ENCODE measurements at places on chromosomes 2 and 18.

DNA sequence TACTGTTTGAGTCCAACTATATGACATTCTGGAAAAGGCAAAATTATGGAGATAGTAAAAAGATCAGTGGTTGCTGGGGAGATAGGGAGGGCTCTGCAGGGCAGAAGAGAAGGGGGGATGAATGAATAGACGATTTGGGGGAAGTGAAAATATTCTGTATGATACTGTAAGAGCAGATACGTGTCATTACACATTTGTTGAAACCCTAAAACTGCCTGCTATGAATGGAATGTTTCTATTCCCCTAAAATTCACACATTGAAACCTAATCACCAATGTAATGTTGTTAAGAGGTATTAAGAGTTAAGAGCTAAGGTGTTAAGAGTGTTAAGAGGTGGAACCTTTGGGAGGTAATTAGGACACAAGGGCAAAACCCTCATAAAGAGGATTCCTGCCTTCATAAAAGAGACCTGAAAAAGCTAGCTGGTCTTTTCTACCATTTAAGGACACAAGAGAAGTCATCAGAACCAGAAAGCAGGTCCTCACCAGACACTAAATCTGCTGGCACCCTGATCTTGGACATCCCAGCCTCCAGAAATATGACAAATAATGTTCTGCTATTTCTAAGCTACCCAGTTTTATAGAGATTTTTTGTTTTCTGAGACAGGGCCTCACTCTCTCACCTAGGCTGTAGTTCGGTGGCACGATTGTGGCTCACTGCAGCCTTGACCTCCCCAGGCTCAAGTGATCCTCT, 76.2 kb downstream of the ATAD2B start:
- no peak for DNase-seq

GRCh38 chr2:11213090-11213638, 57.9 kb downstream of the SLC66A3 start:
- DNase-seq = no peak

- no peak for DNase-seq
These were observed 80.5 kb downstream of the EHBP1 start for GRCh38 chr2:62785810-62786597.

DNA sequence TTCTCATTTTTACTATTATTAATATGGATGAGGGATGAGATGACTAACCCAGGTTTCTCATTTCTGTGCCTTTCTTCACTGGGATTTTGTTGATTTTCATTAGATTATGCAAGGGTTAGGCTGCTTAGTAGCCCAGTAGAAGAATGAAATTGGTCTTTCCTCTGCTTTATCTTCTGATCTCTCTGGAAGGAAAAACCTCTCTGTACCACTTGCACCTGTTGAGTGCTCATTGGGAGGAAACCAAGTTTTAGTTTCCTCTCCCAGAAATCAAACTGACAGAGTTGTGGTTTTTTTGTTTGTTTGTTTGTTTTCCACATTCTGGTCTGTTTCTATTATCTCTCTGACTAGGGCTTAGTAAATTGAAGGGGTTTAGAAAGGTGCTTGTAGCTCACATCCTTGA, 60.8 kb downstream of the KIAA1328 start:
- no peak for DNase-seq

DNA sequence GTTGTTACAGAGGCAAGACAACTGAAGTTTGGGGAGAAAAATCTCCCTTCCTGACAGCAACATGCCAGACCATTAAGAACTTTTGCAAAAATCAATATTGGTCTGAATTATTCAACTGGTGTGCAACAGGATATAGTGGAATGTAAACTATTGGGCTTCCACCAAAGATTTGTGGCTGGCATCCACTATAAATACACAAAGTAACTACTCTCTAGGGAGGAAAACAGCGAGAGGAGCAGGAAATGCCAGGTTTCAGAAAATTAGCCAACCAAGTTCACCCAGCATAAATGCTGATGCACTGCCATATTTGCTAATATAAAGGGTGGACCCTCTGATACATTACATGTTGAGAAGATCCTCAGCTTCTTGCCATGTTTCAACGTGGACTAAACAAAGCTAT, 267.6 kb upstream of the LYPD1 start:
- DNase-seq = no peak

DNA sequence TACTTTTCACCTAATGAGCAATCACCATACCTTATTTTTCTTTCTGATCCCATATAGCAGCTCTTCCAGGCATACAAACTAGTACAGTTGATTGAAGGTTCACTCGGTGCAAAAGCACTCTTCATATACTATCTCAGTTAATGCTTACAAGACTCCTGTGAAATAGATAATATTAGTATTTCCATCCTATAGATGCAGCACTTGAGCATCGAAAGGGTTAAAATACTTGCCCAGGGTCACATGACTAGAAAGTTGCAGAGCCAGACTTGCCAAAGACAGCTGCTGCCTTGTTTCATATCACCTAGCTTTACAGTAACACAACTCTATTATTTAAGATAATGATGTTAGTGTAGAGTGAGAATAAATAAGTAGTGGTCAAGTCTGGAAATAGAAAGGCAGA, 466.0 kb upstream of the TNP1 start:
- DNase-seq = no peak

DNA sequence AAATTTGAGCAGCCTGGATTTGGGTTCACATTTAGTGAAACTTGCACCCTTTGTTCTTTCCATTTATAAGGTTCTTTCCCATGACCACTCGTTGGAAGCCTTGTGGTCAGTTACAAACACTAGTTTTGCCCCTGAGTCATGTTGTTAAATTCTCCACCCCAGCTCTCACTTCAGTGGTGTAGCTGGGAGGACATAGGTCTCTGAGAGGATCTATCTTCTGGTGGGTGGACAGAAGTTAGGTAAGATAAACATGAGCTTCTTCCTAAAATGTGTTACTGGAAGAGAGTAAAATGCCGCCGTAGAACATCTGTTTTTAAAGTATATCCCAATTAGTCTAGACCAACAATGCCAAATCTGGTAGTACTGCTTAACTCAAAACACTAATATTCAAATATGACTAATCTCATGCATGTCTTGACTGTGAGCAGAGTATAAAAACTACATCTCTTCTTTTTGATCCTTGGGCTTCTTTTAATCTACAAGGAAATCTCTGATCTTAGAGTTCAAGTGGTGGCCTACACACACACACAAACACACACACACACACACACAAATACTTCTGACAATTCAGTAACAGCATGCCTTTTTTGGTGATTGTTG, 162.6 kb upstream of the FN1 start:
- no peak for DNase-seq

All from CD4-positive, alpha-beta T cell (primary cell).